NAMALWA (cell line): ENCODE measurements at places on chromosomes 11 and 22.

GRCh38 chr11:14906578-14906977, 14.5 kb upstream of the CYP2R1 start:
- peak; percentile 38 for DNase-seq

- DNase-seq: no peak
These were observed 86.1 kb downstream of the ADAMTS15 start for GRCh38 chr11:130534551-130534950.

DNA sequence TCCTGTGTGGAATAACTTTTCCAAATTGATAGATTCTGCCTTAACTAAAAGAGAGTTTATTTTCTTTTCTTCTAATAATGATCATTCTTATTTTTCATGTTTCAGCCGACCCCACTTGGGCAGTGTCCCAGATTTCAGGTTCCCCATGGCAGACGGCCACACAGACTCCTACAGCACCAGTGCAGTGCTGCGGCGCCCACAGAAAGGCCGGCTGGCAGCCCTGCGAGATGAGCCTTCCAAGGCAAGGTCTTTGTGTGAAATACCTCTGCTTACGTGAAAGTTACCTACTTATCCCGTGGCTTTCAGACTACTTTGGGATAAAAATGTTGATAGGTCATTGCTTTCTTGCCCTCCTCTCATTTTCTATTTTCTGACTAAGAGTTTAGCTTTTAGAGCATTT, 59.3 kb upstream of the CTTN start:
- DNase-seq: no peak

GRCh38 chr11:69509381-69509780, 27.9 kb downstream of the LINC01488 start:
- DNase-seq: no peak

DNA sequence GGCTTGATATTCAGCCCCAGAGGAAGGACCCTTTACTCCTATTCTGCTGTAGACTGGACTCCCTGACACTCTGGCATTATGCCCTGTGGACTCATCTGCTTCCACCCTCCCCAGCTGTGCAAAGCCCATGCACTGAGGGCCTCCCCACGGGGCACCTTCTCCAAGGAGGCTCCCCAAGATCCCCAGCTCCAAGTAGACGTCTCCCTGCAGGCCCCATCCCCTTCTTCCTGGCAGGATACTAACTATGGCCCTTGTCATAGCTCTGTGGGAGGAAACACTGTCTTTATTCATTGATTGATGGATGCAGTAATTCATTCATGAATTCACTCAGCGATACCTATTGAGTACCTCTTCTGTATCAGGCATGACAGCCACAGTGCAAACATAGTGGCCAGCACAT, 15.3 kb upstream of the APOL6 start:
- no peak for DNase-seq

DNA sequence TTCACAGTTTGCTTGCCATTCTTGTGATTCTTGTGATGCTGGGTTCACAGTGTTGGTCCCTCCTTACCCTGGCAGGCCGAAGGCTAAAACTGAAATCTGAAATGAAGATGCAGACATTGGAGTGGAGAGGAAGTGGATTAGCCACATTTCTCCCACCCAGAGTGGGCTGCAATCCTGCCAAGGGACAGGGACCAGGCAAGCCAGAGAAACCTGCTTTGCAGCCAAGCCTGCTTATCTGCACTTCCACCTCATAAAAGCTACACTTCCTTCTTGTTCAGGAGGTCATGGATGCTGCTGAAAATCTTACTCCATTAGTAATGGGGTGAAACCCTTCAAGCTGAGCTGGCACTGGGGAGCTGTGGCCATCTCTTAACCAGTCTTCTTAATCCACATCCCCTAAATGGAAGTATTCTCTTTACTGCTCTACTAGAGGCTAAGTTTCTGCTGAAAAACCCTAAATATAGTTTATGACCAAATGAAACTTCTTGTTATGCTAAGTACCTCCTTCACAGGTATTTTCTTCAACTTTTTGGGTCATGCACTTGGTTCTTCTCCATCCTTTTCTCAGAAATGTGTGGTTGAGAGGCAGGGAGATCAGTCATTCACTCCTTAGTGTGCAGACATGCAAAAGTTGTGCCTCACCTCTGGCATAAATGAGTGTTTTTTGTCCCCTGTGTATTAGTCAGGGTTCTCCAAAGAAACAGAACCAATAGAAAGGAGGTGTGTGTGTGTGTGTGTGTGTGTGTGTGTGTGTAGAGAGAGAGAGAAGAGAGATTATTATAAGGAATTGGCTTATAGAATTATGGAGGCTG, 133.9 kb upstream of the BMAL1 start:
- no peak for DNase-seq

DNA sequence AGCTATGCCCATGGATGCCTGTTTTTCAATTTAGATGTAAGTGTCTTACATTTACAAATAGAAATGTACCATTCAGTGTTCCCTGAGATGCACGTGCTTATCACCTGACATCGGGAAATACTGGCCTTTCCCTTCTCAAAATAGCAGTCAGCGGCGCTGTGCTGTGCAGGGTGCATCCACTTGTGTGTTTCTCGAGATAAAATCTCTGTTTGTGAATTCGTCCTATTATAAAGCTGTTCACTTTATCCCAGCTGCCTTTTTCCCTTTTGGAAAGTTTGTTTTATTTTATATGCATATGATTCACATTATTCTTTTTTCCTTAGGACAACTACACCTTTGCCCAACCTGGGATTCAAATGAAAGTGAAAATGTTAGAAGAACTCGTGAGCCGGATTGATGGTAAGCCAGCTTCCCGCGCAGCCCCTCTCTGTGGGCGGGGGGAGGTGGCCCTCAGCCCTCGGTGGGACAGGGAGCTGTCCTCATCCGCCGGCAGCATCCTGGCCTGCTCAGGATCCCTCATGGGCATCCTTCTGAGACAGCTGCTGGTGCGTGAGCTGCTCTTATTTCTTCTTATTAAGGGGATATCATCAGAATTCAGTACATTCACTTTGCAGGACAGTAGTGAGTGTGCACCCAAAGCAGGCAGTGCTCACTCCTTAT, 235.0 kb downstream of the TBC1D22A start:
- no peak for DNase-seq

DNA sequence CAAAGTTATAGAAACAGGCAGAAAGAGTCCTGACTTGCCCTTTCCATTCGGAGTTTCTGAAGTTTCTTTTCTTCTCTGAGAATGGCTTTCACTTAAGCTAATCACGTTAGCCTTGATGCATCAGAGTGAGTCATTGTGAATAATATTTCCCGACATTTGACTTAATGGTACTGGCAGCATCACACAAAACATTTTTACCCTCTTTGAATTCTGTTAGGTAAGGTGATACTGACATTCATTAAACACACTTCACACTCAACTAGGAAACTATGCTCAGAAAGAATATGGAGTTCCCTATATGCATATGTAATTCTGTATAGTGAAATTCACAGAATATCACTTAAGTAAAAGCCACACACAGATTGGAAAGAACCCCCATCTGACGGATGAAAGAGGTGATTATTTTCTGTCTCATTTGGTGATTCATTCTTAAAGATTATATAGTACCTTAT, 120.8 kb upstream of the ARHGAP20 start:
- no peak for DNase-seq

- DNase-seq: peak; percentile 27
These were observed 38.8 kb downstream of the NUMA1 start for GRCh38 chr11:72041364-72042063.

- no peak for DNase-seq
These were observed 7.5 kb upstream of the APOBEC3A start for GRCh38 chr22:38949889-38950405.

DNA sequence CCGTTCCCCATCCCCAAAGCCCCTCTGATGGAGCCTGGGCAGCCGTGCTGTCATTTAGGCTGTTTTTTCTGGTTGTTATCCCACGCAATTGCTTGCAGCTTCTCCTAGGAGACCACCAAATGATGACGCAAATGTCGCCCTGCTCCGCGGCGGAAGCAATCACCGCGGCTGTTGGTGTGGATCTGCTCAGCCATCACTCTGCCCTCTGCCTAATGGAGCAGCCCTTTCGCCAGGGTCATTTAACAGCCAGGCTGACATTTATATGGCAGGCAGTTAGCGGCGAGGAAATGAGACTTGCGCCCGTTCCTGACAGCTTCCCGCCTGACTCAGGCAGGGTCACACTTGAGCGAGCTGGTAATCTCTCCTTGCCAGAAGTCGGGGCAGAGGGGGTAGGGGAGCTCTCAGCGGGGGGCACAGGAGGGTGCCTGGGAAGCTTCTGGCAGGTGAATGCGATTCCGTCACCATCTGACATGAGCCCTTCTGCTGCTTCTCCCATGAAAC, 97.9 kb upstream of the RTL6 start:
- DNase-seq: no peak

DNA sequence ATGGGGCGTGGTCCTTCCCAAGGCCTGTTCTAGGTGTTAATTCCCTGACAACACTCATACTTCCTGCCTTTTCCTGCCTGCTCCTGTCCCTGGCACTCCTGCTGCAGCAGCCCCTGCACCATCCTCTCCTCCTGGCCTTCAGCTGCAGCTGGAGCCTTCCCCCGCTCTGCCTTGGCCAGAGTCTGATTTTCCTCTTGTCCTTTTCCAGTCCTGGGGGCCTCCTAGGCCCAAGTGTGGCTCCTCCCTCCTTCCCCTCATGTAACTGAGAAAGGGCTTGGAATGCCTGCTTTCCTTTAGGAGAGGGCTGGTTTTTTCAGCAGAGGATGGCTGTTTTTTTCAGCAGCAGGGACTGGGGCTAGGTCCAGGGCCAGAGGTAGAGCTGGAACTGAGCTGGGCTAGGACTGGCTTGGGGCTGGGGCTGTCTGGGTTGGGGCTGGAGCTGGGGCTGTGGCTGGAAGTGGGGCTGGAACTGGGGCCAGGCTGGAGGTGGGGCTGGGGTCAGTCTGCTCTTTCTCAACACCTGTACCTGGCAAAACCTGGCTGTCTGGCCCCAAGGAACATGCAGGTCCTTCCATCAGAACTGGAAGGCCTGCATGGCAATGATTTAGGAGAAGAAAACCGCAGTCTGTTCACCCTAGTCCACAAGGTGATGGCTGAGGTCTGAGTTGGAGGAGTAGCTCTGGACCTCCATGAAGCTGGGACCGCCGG, 23.6 kb downstream of the ZC3H7B start:
- no peak for DNase-seq

DNA sequence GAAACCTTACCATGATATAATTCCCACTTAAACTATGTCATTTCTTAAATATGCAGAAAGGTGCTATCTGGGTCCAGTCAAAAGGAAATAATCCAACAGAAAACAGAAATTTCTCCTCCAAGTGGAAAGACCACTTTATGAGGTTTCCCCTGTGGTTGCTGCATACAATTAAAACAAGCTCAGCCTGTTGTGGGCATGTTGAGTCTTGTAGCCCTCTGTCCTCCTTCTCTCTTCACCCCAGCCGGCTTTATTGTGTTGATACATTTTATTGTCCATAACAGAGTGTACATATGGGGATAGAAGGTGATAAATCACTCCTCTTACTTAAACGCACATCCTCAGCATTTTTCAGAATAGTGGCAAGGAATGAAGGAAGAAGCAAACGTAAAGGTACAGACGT, 126.0 kb upstream of the MTNR1B start:
- DNase-seq: no peak

DNA sequence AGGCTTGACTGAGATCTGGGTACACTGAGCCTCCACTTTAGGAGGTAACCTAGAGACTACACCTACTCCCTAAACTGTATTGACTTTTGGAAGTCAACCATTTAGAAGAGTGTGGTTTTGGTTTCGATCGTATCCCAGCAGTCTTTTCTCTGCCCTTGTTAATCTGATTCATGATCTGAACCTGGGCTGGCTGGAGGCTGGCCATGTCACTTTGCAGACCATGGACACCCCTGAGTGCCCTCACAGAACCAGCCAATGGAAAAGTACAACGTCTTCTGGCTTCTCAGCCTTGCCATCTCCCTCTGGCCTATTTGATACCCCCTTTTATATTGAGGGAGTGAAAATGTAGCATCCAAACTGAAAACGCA, 10.8 kb downstream of the EHF start:
- DNase-seq: no peak

DNA sequence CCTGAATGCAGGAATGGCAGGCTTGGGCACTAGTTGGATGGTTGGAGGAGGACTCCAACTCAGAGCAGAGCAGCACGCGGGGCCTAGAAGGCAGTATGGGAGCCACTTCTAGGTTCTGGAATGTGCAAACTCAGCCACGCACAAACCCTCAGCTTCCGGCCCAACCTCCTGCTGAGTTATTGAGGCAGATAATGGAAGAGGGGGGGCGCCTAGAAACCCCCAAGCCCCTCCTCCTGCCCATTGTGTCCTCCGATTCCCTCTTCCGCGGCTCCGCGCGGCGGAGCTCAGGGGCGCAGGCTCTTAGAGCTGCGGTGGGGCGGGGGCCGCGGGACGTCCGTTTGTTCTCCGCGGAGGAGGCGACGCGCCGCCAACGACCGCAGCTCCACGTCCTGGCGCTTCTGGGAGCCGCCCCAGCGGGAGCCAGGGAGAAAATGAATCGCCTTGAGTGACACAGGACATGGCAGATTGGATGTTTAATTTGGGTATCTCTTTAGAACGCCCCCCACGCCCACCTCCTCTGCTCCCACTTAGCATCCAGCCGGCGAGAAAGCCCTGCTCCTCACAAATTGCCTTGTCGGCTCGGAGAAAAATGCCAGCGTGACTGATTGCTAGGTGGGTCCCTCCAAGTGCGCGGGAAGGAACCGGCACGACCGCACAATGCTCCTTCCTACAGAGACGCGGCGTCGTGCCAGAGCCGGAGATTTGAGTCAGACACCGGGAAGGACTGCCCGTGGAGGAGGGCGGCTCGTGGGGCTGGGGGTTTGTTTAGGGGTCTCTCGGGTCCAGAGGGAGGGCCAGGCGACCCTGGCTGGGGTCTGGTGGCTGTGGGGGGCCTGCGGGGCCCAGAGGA, 144.6 kb downstream of the NECTIN1 start:
- DNase-seq: no peak

DNA sequence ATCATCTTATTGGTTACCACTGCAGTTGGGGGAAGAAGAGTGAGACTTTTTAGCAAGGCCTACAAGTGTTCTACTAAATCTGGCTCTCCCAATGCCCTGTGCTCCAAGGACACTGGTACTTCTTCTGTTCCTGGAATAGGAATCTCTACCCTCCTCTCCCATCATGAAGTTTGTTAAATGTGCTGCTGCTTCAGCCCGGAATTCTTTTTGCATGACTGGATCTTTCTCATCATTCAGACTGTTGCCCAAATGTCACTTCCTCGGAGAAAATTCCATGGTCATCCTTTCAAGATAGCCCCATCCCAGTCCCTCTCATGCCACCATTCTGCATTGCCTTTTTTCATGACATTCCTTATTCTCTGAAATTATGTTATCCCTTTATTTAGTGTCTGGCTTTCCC, 400.8 kb downstream of the SOX6 start:
- no peak for DNase-seq

GRCh38 chr11:120024046-120024445, 113.9 kb downstream of the TRIM29 start:
- no peak for DNase-seq

GRCh38 chr11:613369-613968, 2.3 kb downstream of the IRF7 start:
- peak; percentile 52 for DNase-seq

DNA sequence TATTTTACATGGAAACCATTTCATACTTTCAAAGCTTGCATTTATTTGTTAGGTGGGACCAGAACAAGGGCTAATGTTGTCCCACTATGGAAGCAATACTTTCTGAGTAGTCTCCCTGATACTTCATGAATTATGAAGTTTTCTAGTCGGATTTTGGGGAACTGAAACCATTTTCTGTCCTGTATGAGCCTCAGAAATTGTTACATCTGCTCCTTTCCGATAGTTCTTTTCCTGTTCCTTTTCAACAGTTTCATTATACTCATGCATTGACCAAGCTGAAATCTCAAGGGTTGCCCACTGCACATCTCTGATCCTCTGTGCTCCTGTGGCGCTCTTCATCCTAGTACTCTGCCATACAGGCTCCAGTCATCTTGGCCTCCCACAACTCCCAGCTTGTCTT, 31.5 kb upstream of the GLYATL1 start:
- peak; percentile 35 for DNase-seq
